ENCODE measurements at places on chromosomes 1 and 21.

DNA sequence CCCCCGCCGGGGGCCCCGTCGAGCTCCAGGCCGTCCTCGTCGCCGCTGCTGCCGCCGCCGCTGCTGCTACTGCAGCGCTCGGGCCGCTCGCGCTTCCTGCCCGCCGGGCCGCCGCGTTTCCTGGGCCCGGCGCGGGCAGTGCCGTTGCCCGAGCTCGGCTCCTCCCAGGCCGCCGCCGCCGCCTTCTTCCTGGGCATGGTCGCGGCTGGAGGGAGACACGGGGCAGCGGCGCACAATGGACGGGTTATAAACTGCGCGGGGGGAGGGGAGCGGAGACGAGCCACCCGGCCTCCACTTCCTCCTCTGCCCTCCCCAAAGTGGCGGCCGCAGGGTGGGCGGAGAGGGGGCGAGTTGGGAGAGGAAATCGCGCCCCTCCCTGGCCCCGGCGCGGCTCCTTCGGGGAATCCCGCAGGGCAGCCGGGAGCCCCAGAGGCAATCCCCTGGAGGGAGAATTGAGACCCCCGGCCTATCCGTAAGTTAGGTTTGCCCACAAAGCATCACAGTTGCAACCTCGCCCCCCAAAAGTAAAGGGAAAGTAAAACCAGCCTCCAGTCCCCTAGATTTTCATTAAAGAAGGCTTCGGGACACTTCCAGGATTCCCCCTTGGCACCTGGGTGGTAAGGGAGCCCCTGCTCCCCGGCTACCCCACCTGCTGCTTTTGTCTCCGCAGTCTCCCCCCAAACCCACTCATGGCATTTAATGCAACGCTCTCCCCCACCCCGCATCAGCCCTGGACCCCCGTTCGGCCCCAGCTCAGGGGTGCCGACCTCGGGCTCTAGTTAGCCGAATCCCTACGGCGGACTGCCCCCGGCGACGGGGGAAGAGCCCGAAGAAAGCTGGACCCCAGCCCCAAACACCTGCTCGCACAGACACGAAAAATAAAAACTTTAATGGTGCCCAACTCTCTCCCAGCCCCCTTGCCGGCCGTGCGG, 893 bp downstream of the RCC2 start:
- peak; percentile 52 for DNase-seq

DNA sequence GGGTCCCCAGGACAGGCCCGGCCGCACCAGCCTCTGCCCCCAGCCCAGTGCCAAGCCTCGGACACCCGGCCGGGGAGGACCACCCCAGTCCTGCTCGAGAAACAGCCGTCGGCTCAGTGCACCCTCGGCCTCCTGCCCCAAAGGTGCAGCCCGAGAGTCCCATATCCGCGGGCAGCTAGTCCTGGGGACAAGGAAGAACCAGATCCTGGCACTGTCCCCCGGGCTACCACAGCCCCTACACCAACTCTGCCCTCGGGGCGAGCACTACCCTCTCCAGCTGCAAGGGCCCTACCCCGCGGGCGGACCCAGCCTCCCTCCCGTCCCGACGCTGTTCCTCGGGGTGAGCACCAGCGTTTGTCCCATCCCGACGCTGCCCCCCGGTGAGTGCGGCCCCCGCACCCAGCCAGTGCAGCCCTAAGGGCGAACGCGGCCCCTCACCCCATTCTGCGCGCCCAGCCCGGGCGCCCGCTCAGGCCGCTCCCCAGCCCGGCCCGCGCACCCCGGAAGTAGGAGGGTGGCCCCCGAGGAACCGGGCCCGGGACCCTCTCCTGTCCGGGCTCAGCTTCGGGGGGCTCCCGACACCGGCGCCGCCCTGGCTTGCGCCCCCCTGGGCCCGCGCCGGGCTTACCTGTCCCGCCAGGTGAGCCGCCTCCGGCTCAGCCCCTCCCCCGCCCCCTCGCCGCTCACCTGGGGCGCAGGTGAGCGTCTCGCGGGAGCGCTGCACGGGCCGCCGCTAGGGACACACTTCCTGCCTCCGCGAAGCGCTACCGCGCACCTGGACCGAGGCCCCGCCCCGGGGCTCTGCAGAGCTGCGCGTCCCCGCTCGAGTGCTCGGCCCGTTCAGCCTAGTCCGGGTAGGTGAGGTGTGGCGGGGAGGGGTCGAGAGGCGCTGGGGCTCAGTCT, at the start of gene KDF1:
TSS of gene KDF1 (minus strand) at position 747 of the 903 bp plus-strand sequence. CDS start 8,088 bp downstream, outside the sequence.
- no peak for DNase-seq

DNA sequence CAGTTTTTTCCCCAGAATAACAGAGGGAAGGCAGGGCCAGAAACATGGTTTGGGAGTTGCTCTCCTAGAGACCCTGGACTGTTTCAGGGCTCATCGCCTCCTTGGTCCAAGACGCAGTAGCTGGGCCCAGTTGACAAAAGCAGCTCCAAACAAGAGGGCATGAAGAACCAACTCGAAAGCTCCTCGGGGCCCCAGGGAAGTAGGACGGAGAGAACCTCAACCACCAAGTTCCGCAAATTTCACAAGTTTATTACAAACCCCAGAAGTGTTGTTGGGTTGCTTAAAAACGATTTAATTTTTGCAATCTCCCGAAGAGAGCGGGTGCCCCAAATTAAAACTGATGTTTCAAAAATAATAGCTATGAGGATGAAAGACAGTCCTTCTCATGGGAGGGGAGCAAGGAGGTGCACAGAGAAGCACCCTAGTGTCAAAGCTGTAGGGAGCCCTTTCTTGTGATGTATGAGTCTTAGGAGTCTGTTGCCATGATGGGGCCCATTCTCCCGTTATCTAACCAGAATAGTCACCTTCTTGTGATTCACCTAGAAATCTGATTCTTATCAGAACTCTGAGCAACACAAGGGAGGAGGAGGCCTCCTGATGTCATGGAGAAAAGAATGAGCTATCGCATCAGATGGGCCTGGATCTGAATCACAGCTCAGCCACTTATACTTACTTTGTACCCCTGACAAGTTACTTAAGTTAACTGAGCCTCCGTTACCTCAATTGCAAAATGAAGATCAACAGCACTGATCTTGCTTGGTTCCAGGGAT, 165.7 kb upstream of the IRF2BP2 start:
- no peak for DNase-seq

DNA sequence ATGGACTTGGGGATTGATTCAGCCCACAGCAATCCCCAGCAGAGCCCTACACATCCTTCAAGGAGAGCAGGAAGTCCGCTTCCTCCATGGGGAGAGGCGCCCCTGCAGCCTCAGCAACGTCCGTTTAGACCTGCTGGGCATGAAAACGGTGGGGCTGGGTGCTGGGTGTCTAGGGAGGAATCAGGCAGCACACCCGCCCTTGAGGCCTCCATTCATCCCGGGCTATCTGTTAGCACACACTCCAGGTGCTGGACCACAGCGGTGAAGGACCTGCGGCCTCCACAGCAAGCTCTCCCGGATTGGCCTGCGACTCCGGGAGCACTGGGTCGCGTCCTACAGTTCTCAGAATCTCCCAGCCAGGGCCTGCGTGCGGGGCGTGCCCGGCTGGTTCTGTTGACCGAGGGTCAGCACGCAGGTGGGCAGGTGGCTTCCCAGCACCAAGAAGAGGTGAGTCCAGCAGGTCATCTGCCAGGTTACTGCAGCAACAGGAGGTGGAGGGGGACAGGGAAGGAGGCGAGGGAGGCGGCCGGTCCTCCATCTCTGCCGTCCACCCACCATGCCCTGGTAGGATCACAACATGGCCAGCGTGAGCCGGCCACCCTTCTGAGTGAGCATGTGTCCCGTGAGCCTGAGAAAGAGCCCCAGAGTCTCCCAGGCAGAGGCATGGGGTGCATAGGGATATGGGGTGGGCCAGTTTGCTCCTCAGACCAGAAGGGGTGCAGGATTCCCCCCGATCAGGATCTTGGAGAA, 96.6 kb downstream of the RIPK4 start:
- DNase-seq = no peak

DNA sequence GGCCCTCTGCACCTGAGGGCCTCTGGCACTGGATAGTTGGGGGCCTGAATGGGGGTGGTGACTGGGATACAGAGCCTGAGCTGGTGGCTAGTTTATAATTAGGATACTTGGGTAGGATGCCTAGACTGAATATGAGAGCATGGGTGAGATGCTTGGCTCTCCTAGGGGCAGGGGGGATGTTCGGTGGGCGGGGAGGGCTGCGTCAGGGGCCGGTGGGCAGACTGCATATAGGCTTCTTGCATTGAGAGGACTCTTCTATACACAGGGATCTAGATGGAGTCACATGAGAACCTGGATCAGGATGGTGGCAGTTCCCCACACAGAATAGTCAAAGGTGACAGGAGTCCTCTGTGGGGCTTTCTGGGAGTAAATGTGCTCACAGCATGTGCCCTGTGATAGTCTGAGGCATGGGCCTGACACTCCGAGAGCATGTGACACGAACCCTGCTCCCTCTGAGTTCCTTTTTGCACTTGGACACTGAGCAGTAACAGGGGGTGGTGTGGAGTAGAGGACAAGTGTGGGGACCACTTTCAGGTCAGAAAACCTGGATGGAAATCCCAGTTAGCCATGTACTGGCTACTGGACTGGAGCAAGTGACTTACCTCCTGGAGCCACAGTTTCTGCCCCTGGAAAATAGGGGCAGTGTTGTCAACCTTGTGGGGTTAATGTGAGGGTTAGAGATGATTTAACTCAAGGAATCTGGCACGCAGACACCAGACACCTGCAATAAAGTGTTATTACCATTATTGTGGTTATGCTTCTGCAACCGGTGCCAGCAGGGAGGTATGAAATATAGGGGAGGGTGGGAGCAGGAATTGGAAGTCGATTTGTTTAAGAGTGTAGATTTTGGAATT, 2.2 kb downstream of the MAP7D1 start:
- DNase-seq = no peak

DNA sequence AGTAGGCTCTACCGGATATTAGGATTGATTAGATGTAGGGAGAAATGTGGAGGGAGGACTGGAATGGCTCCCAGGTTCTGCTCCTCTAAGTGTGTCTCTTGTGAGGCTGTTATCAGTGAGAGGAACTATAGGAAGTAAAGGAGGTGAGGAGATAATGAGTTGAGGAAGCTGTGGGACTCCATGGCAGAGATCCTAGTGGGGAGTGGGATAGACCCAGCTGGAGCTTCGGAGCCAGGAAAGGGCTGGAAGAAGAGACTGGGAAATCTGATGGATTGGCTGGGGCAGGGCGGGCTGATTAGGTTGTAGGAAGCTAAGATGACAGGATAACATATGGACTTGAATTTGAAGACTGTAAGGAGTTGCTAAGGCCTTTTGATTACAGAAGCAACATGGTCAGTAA, 14.8 kb upstream of the BCL9 start:
- no peak for DNase-seq

DNA sequence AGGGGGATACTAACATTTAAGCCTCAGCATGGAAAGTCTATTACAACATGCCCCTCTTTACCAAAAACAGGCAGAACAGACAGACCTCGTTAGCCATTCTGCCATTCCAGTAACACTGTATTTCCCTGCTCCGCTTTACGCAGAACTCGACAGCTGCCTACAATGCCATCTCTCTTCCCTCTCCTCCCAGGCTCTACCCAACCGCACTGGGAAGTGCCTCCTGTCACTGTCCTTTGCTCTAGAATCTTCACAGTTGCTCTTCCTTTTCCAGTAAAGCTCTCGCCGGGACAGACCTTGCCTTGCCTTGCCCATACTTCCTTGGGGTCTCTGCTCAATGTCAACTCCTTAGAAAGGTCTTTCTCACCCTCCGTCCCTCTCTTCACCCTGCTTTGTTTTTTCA, 22.8 kb downstream of the COA6 start:
- DNase-seq = no peak

- peak; percentile 68 for DNase-seq
Measured at GRCh38 chr1:66489151-66489550, 44.8 kb upstream of the SGIP1 start.

- no peak for DNase-seq
Measured at GRCh38 chr1:151581451-151581850, 30.4 kb upstream of the SNX27 start.

- no peak for DNase-seq
Measured at GRCh38 chr1:46043458-46044017, 88.9 kb downstream of the PIK3R3 start.

DNA sequence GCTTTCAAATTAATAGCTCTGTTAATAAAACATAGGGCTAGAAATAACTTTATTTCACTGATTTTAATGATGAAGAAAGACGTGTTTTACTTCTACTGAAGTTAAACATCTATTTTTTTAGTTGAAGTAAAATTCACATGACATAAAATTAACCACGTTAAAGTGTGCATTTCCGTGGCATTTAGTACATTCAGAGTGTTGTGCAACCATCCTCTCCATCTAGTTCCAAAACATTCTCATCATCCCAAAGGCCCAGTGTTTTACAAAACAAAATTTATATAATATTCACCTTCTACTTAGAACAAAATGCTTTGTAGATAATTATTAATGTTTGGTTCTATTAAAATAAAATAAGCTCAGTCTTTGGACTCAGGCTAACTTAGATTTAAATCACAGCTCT, 108.5 kb upstream of the GNG12 start:
- DNase-seq = peak; percentile 29

DNA sequence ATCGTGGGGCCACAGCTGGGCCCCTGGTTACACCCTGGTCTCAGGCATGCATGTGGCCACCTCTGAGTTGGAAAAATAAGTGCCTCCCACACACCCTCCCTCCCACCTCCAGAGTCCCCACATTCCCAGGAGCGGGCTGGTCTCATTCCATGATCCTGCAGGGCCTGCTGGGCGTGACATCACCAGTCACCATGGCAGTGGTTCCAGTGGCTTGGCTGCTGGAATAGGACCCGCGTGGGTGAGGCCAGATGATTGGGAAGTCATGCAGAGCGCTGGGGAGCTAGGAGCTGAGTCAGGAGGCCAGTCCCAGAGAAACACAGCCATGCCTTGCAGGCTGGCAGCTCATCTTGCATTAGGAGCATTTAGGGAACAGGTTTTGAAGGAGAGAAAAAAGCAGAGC, 125.4 kb upstream of the TMEM51 start:
- DNase-seq = peak; percentile 96

DNA sequence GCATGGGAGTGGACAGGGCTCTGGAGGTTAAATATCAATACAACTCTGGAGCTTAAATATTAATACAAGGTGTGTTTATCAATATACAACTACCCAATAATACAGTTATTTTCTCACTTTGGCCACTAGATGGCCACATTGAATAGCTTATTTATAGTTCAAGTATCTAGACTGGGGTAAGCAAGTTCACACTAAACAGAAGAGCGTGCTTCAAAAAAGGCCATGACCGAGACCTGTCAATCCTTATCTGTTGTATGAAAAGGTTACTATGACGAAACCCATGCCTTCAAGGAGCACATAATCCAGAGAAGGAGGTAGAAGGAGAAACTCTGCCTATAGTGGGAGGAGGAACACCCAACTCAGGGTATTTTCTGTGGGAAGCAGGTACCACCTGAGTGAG, 29.1 kb downstream of the CHML start:
- DNase-seq = peak; percentile 70

GRCh38 chr1:111191496-111191895, 8.9 kb downstream of the DENND2D start:
- DNase-seq = peak; percentile 90
